ENCODE measurements at places on chromosomes 5 and 9.

GRCh38 chr5:160105686-160106360, 13.4 kb downstream of the PWWP2A start:
- no peak for DNase-seq

DNA sequence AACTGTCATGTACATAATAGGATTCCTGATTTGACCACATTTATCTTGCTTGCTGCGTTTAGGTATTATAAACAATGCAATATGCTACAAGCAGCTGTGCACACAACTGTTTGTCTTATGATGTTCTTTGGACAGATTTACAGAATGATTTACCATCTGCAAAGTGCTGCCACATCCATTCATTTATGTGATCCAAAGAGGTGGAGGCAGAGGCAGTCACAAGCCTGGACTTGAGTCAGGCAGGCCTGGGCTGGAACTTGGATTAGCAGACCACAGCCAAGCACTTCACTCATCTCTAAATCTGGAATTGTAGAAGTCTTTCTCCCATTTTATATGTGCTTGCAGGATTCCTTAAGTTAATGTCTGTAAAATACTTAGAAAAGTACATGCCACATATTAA, 149.0 kb downstream of the INSYN2B start:
- DNase-seq: no peak

DNA sequence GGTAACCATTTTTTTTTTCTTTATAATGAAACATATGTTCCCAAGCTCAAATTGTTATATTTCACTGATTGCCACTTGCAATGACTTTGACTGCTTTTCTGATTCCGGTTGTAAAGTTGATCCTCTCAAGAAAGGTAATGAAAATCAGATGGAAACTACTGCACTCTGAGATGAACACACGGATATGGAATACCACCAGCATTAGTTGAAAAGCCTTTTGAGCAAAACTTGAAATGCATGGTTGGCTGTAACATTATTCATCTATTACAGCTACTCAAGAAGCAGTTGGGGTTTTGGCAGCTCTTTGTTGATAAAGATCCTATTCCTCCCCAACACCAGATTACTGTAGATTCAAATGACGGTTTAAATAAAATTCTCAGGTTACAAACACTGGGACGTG, 591.6 kb upstream of the DMAC1 start:
- DNase-seq: no peak

DNA sequence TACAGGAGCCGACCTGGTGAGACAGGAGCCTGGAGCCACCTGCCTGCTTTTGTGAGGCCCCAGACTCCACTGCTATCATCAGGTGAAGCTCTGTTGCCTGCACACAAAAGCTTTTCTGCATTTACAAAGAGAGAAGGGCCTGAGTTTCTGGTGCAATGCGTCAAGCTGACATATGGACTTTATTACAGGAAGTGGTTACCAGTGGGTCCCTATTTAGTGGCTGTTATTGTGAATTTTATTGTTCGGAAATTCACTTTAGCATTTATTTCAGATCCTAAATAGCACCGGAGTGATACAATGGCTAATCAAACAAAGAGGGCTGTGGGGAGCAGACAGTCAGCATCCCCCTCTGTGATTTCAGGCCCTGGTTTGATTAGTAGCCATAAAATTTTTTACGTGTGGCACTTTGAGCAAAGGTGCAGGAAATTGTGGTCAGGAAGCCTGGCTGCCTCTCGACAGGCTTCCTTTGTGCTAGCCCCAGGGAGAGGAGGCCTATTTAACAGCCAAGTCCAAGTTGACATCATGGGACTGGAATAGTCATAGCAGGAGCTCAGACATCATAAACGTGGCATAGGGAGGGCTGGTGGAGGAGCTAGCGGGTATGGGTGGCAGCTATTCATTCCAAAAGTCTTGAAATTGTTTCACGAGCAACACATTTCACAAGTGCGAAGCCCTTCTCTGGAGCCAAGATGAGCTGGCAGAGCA, 8.4 kb downstream of the TGFBI start:
- no peak for DNase-seq

GRCh38 chr5:149791881-149792280, 61.8 kb downstream of the PPARGC1B start:
- DNase-seq: no peak

- DNase-seq: peak; percentile 4
Observed at GRCh38 chr5:163089230-163089629, 348.2 kb upstream of the CCNG1 start.

DNA sequence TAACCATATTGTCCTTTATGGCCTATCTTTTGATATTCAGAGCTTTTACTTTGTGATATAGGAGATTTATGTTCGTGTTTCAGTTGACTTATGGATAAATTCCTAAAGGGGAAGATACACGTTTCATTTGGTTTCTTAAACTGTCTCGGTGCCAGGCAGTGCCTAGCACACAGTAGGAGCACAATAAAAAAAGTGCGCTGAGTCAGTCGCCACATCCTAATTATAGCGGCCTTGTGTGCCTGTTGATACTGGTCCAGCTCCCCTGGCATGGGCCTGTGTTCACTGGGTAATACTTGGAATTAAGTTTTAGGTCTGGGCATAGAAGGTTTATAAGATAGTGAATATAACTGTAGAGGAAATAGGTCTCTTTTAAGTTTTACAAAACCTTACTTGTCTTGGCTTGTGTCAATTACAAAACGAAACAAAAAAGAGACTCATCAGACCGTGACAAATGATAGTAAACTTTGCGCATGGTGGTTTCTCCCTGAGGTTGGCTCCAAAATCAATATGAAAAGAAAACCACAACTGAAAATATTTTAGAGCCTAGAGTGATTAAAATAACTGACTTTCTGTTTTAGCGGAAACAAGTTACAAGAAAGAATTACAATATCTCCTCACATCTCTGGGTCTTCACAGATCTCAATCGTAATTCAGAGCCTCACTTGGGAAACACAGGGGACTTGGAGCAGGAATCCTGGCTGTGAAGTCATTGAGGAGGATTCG, 84.8 kb downstream of the MVB12B start:
- DNase-seq: no peak

DNA sequence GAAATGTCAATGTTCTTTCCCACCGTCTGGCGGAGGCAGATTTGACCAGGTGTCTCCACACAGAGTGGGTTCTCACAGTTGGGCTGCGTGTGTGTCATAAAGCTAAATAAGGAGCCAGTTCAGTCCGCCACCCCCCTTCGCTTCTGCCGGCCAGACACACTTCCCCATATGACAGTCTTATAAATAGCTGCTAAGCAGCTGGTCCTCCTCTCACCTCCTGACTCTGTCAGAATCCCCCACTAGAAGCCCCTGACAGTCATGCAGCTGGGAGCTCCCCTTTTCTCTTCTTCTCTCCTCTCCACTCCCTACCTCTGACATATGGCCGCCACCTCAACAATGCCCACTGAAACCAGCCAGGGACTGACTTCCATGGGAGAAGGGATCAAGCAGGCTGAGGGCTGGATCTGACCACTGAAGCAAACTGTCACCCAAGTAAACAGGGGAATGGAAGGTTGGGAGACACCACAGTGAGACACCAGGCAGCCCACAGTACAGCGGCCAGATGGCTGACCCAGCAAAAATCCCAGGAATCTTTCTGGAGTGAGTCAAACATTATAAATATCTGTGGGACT, 141.9 kb upstream of the EFNA5 start:
- DNase-seq: peak; percentile 4

GRCh38 chr9:70962761-70963440, 158.5 kb downstream of the TRPM3 start:
- no peak for DNase-seq

- no peak for DNase-seq
Observed at GRCh38 chr5:113302120-113302519, 132.7 kb downstream of the TSSK1B start.

GRCh38 chr5:126527892-126528291, 67.1 kb downstream of the ALDH7A1 start:
- DNase-seq: no peak

DNA sequence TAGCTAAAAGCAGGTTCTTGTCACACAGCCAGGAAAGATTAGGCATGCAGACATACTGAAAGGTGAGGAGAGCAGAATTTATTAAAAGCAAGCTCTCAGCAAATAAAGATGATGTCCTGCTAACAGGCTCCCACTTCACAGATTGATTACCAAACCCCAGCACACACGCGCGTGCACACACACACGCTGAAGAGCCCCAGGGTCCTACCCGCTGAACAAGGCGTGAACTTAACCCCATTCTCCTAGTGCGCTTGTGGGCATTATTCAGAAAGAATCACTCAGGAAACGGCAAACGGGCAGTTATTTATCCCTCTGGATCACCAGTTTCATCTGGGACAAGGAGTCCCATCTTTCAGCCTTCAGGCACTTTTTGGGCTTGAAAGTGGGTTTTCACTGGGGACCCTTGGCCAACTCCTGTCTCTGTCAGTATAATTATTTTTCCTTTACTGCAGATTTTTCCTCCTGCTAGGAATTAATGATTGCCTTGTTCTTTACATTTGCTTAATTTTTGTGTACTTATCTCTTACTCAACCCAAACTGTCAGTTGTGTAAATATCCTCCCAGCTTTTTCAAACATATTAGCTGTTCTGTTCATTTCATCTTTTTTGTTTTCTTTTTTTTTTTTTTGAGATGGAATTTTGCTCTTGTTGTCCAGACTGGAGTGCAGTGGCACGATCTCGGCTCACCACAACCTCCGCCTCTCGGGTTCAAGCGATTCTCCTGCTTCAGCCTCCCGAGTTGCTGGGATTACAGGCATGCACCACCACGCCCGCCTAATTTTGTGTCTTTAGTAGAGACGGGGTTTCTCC, 92.6 kb downstream of the RIC1 start:
- no peak for DNase-seq

DNA sequence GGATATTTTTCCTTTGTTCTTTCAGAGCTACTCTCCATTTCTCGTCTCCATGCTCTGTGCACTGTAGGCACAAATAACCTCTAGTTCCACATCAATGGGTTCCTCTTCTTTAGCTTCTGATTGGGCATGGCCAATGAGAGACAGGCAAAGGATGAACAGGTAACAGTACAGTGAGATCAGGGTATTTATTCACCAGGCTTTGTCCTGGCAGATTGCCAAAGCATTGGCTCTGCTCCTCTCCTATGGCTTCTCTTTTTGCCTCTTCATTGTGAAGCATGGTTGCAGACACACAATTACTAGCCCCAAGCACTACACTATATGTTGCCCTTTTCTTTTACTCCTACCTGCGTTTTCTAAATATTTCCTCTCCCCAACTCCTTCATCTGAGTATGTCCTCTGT, 215.1 kb upstream of the ARRDC3 start:
- DNase-seq: no peak

GRCh38 chr5:126369995-126370731, 53.0 kb upstream of the GRAMD2B start:
- no peak for DNase-seq

GRCh38 chr9:29297592-29297991, 1724.3 kb upstream of the C9orf72 start:
- no peak for DNase-seq

DNA sequence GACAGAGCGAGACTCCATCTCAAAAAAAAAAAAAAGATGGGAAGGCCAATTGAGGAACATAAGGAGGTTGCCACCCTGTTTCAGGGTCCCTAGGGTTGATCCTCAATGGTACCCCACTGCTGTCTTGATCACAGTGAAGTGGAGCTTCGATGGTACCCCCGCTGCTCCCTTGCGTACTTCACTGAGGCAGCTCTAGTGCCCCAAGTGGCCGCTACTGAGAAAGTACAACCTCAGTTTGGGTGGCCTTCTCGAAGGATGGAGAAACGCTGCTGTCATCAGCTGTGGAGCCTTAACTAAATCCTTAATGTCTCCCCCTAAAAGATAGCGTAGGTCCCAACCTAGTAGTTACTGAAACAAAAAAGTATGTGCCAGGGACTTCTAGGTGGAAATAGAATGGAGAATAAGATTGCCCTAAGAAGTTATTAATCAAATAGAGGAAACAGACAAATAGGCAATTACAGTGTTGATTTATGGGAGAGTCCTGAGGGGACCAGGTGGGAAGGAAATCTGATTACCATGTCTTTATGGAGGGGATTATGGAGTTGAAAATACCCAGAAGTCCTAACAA, 6.3 kb downstream of the TESK1 start:
- DNase-seq: peak; percentile 66

GRCh38 chr9:12091865-12092527, 601.2 kb upstream of the TYRP1 start:
- DNase-seq: no peak

DNA sequence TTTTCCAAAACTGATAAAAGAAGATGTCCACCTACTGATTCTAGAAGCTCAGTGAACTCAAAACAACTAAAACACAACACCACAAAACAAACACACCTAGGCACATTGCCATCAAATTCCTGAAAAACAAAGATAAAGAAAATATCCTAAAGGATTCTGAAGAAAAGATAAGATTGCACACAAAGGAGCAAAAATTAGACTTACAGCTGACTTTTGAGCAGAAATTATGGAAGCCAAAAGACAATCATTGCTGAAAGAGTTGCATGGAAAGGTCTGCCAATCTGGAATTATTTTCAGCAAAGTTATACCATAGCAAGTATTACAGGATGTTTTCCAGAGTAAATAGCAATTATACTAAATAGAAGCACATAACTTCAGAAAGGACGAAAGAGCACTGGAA, 128.2 kb upstream of the IRX2 start:
- DNase-seq: no peak

DNA sequence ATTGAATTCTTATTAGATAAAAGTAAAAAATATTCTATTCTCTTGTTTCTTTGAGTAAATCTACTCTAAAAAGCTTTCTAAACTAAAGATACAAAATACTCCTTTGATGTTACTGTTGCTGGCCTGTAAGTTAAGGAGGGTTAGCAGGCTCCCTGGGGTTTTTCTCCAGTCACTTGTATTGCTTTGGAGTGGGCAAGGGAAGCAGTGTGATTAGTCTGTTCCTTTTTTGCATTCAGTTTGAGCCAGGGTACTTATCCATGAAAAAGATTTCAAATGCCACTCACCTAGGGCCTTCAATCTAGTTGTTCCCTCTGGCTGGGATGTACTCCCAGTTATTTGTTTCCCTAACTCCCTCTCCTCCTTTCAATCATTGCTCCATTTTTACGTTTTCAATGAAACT, 256.2 kb upstream of the SMC2 start:
- DNase-seq: no peak

- no peak for DNase-seq
Observed at GRCh38 chr5:50766042-50766441, 99.6 kb downstream of the PARP8 start.

GRCh38 chr5:43619380-43619779, 16.4 kb downstream of the NNT start:
- DNase-seq: no peak

- no peak for DNase-seq
Observed at GRCh38 chr9:107504585-107505455, 15.3 kb upstream of the KLF4 start.

DNA sequence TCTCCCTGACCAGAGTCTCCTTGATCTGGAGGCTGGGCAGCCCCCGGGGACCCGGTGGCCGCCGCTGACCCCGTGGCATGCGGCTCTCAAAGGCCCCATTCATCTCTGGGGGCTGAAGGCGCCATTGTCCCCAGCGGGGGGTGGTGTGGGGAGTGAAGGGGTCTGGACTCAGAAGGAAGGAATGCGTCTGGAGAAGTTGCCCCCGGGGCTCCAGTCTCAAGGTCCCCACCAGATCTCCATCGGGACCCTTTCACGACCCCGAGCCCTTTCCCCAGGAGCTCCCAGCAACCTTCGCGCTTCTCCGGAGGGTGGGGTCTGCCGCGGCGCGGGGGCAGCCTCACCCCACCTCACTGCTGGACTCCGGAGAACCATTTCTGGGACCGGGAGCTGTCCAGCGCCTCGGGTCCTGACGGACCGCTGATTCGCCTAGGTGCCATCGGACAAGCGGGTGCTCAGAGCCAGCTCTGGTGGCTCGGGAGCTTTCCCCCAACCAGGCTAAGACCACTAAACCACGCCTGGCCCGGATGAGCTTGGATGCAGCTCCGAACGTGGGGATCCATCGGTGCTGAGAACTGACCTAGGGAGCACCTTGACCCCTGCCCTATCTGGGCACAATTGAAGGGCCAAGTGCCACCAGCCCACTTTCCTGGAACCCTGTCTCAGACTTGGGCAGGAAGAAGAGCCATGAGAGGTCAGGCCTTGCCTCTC, 5.1 kb upstream of the PCDH1 start:
- peak; percentile 57 for DNase-seq
